ENCODE measurements at places on chromosomes 13 and 19. TPM values are rescaled to one million over a fixed set of nuclear protein-coding genes. Genes with fewer than 3 reads are reported as not detected.

DNA sequence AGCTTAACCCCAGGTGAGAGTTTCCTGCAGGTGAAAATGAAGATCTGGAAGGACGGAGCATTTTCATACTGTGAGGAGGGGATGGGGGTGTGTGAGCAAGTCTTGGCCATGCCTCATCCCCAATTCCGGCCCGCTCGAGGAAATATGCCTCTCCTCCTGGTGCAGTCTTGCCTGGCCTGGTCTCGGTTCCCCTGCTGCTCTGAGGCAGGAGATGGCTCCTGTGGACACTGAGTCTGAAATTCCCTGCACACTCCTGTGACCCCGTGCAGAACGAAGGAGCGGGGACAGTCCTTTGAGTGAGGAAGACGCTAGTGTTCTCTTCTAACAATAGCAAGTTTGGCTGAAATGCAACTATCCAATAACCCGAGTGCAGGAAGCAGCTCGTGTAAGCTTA is 329 bp upstream of the ZNF439 start:
- H3K27me3 ChIP-seq = no peaks in the 10 kb centered on the region
- H3K4me1 ChIP-seq = no peaks in the 10 kb centered on the region
- H3K4me3 ChIP-seq = peak overlapping the region; percentile 36
- no peaks in the 10 kb centered on the region for H3K36me3 ChIP-seq
- peak; percentile 1 for DNase-seq
- no peak overlapping the region for H3K27ac ChIP-seq

DNA sequence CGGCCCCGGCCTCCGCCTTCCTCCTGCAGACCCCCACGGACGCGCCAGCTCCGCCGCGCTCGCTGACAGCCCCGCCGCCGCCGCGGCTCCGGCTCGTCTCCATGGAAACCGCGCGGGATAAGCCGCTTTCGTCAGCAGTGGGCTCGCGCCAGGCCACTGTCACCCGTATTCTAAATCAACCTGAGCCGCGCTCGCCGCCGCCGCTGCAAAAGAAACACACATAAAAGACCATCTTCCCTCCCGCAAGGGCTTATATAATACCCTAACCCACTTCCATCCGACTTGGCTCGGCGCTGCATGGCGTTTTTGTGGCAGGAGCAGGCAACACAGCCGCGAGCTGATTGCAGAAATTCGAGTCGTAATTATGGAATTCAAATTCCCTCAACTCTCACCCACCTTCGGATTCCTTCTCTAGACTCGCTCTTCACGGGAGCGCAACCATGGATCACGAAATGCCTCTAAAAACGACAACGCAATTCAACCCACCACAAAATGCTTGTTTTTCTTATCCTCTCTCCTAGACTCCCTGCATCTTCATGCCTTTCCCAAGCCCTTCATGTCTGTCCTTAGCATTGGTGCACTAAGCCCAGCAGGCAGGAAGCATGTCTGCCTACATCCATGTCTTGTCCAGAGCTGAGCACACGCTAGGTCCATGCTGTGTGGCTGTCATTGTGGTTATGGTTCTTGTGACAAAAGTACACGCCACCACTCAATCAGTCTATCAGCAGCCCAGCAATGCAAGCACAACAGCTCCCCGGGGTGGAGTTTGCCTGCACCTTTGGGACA is at the start of gene AMER2:
AMER2 (minus strand) TSS at position 772 of the 786 bp plus-strand sequence; CDS start at position 103, 669 bp downstream.
- H3K36me3 ChIP-seq = no peaks in the 10 kb centered on the region
- H3K4me1 ChIP-seq = no peaks in the 10 kb centered on the region
- DNase-seq = peak; percentile 74
- H3K27ac ChIP-seq = no peak within 1 kb of the TSS

DNA sequence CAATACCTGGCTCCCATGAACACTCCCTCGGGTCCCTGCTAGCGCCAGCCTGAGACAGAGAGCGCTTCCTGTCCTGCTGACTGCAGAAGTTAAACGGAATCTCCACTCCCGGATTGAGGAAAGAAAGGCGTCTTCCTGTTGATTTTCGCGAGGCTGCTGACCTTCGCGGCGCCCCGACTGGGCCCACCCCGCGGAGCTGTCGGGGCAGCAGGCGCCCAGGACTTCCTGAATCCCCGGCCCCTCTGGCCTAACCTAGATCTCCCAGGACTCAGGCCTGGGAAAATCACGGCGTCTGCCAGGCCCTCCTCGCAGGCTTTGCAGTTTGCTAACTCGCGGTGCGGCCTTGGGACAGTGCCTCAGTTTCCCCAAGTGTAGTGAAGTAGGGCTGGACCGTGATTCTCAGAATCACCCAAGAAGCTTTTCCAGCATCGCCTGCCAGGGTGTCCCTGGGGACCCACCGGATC is 108.8 kb downstream of the KCTD15 start:
- peak overlapping the region; percentile 87 for H3K27ac ChIP-seq
- no peaks in the 10 kb centered on the region for H3K27me3 ChIP-seq
- no peaks in the 10 kb centered on the region for H3K36me3 ChIP-seq
- H3K4me1 ChIP-seq = peaks cover 14% of the 10 kb centered on the region
- H3K4me3 ChIP-seq = peak overlapping the region; percentile 31

Gene ERICH6B
- not detected for total RNA-seq

- H3K4me1 ChIP-seq = peaks cover 11% of the 10 kb centered on the region
- no peaks in the 10 kb centered on the region for H3K36me3 ChIP-seq
- DNase-seq = peak; percentile 19
- H3K27me3 ChIP-seq = no peaks in the 10 kb centered on the region
- H3K27ac ChIP-seq = no peak overlapping the region
Observed at GRCh38 chr19:30227012-30227621, 145.1 kb upstream of the ZNF536 start.

DNA sequence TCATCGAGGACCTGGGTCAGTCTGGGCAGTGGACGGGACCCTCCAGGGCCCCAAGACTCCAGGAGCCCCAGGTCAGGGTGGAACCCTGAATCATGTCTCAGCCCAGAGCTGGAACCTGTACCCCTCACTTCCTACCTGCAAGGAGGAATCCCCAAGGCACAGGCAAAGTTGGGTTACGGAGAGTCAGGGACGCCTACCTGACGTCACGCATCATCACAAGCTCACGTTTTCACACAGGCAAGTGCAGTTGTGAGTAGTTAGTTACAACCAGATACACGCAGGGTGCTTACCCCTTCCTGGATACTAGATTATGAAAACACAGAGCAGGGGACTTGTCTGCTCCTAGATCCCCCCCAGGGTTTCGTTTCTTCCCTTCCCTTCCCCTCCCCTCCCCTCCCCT is 1.9 kb downstream of the RETN start:
- no peaks in the 10 kb centered on the region for H3K27me3 ChIP-seq
- H3K27ac ChIP-seq = no peak overlapping the region
- H3K4me1 ChIP-seq = no peaks in the 10 kb centered on the region
- no peaks in the 10 kb centered on the region for H3K36me3 ChIP-seq
- no peak overlapping the region for H3K4me3 ChIP-seq
- no peak for DNase-seq

GRCh38 chr19:30842926-30843325 is 470.7 kb downstream of the ZNF536 start:
- no peak overlapping the region for H3K27ac ChIP-seq
- DNase-seq = no peak
- no peaks in the 10 kb centered on the region for H3K27me3 ChIP-seq
- no peaks in the 10 kb centered on the region for H3K4me1 ChIP-seq

- no peak overlapping the region for H3K4me3 ChIP-seq
- peak overlapping the region; percentile 35 for H3K27ac ChIP-seq
- peaks cover 8% of the 10 kb centered on the region for H3K36me3 ChIP-seq
- DNase-seq = no peak
- H3K27me3 ChIP-seq = no peaks in the 10 kb centered on the region
- H3K4me1 ChIP-seq = peaks cover 19% of the 10 kb centered on the region
Observed at GRCh38 chr13:98466634-98467236, 110.2 kb downstream of the STK24 start.

- no peaks in the 10 kb centered on the region for H3K36me3 ChIP-seq
- H3K27me3 ChIP-seq = no peaks in the 10 kb centered on the region
- H3K4me3 ChIP-seq = no peak overlapping the region
- no peak overlapping the region for H3K27ac ChIP-seq
Observed at GRCh38 chr13:95050800-95051615, 250.2 kb downstream of the ABCC4 start.

DNA sequence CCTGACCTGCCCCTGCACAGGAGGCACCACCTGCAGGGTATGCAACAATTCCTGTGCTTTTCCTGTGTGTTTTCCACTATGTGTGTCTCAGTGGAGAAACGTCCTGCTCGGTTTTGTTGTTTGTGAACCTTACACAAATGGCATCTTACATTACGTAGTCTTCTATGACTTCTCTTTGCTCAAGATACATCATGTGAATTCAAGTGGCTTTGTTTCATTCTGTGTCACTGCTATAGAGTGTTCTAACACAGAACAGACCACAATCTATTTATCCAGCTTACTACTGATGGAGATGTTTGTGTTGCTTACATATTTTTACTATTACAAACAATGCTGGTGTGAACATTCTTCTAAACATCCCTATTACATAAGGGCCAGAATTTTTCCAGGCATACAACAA is 97.7 kb downstream of the ANKRD10 start:
- no peaks in the 10 kb centered on the region for H3K27me3 ChIP-seq
- no peak overlapping the region for H3K4me3 ChIP-seq
- no peak for DNase-seq
- H3K36me3 ChIP-seq = no peaks in the 10 kb centered on the region

DNA sequence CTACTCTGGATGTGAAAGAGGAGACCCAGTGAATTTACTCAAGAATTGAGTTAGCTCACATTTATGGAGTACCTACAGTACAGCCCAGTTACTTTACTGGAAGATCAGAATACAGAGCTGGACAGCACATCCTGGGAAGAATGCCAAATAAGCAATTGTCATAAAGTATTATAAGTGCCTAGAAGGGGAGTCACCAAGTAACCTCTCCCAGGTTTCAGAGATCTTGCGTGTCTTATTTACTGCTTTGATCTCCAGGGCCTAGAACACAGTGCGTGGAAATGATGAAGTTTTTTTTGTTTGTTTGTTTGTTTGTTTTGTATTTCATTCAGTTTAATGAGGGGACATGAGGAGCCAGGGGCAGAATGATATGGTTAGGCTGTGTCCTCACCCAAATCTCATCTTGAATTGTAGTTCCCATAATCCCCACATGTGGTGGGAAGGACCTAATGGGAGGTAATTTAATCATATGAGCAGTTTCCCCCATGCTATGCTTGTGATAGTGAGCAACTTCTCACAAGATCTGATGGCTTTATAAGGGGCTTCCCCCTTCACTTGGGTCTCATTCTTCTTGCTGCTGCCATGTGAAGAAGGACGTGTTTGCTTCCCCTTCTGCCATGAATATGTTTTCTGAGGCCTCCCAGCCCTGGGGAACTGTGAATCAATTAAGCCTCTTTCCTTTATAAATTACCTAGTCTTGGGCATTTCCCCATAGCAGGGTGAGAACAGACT is 5.2 kb downstream of the GARRE1 start:
- no peaks in the 10 kb centered on the region for H3K36me3 ChIP-seq
- no peaks in the 10 kb centered on the region for H3K27me3 ChIP-seq
- H3K27ac ChIP-seq = no peak overlapping the region
- no peak overlapping the region for H3K4me3 ChIP-seq
- H3K4me1 ChIP-seq = peaks cover 43% of the 10 kb centered on the region
- DNase-seq = no peak

- DNase-seq = no peak
- H3K4me3 ChIP-seq = no peak overlapping the region
- H3K4me1 ChIP-seq = no peaks in the 10 kb centered on the region
- H3K27me3 ChIP-seq = no peaks in the 10 kb centered on the region
Observed at GRCh38 chr13:86562866-86563265, 763.6 kb upstream of the SLITRK6 start.

- no peaks in the 10 kb centered on the region for H3K4me1 ChIP-seq
- H3K27me3 ChIP-seq = no peaks in the 10 kb centered on the region
- no peaks in the 10 kb centered on the region for H3K36me3 ChIP-seq
- H3K4me3 ChIP-seq = no peak overlapping the region
- no peak overlapping the region for H3K27ac ChIP-seq
- no peak for DNase-seq
Observed at GRCh38 chr19:56976995-56977906, 136.7 kb upstream of the PEG3 start.

Gene ZFR2
- not detected for total RNA-seq

Gene ZIC5
- 0.06 TPM for total RNA-seq

Gene PLPP2
- total RNA-seq = 44.0 TPM

- H3K27ac ChIP-seq = peak overlapping the region; percentile 69
- H3K36me3 ChIP-seq = no peaks in the 10 kb centered on the region
- H3K4me1 ChIP-seq = peaks cover 7% of the 10 kb centered on the region
Observed at GRCh38 chr19:51703575-51704515, 10.7 kb downstream of the SPACA6 start.

DNA sequence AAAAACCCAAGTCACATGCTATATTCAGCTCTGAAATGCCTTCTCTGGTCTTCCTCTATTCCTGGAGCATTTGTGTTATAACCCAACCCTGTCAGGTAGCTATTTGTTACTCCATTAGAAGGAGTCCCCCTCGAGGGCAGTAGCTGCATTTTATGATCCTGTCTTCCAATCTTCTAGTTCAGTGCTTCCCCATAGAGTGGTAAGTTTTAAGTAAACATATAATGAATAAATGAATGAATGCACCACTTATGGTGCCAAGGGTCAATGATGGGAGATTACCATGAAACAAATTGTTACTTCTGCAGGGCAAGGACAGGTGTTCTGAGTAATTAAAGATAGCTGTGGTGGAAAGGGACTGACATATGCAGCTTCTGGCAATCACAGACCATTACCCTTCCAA is 4.0 kb downstream of the RASL11A start:
- H3K4me1 ChIP-seq = peaks cover 13% of the 10 kb centered on the region
- no peak overlapping the region for H3K4me3 ChIP-seq
- H3K27me3 ChIP-seq = no peaks in the 10 kb centered on the region
- no peak overlapping the region for H3K27ac ChIP-seq
- H3K36me3 ChIP-seq = no peaks in the 10 kb centered on the region
